Choroid plexus epithelial cell (primary cell): ENCODE measurements at places on chromosomes 11 and 22.

DNA sequence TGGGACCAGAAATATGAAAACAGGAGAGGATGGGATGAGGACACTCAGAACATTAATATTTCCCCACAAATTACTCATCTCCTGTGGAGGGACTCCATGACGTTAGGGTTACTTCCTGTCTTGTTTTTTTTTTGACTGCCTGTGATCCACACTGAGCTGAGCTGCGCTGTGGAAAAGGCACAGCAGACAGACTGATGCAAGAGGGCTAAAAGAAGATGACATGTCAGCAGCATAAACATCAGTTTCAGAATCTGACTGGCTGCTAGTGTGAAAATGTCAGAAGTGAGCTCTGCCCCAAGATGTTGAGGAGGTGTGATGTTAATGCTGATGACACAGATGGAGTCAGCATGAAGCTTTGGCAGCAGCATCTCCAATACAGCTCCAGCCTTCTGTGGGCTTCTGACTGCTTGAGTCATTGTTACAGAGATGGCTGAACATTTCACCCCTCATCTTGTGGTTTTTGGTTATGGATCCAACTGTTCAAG is 286.8 kb downstream of the BLID start:
- DNase-seq, result peak; percentile 99

GRCh38 chr11:129291546-129291945 is 84.1 kb upstream of the BARX2 start:
- no peak for DNase-seq

GRCh38 chr11:116955548-116955947 is 118.1 kb upstream of the APOA1 start:
- DNase-seq, result no peak

- peak; percentile 13 for DNase-seq
Observed at GRCh38 chr11:108734283-108734682, 69.4 kb downstream of the DDX10 start.

DNA sequence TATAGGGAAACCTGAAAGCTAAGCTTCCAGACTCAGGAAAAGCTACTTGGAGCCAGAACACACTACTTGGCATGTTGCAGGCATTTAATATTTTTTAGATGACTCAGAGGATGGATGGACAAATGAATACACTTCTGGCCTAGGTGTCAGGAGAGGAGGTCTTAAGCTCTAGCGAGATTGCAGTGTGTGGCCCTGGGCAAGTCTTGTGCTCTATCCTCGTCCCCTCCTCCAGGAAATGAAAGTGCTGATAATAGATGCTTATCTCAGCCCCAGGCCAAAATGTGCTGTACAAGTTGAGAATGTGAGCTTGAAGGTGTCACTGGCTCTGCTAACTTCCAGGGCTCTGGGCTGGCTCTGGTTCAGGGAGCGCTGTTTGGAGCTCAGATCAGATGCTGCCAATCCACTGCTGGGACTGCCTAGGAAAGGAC is 136.3 kb downstream of the PKNOX2 start:
- DNase-seq, result peak; percentile 87
